ENCODE measurements at places on chromosomes 5 and 9. TPM values are rescaled to one million over a fixed set of nuclear protein-coding genes. Genes with fewer than 3 reads are reported as not detected.

PCDHA1 gene
- not detected for total RNA-seq

FGF18 gene
- not detected for total RNA-seq

GRCh38 chr5:57055731-57056130 lies 103.8 kb upstream of the MIER3 start:
- no peak for DNase-seq

DNA sequence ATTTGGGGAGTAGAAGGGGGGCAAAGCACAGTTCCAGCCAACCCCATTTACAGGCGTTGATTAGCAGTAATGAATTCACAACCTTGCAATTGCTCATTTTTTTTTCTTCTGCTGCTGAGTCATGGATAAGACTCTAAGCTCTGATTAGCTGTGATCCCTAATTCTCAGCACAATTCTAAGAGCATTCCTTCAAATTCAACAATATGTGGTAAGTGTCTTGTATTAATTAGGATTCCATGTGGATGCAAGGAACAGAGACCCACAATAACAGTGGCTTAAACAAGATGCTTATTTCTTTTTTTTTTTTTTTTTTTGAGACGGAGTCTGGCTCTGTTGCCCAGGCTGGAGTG lies 133.4 kb downstream of the PALM2AKAP2 start:
- no peak for DNase-seq

- no peak for DNase-seq
Measured at GRCh38 chr5:146249801-146250200, 46.4 kb downstream of the RBM27 start.

Measured in epithelial cell of proximal tubule (primary cell).